ENCODE measurements at places on chromosomes 16 and 17.

GRCh38 chr17:7818746-7819645 is 15.0 kb upstream of the KDM6B start:
- no peak for DNase-seq

- no peak for DNase-seq
Measured at GRCh38 chr16:71296584-71297340, 7.6 kb upstream of the CMTR2 start.

GRCh38 chr16:62021161-62021581 is 15.1 kb downstream of the CDH8 start:
- DNase-seq, result no peak

DNA sequence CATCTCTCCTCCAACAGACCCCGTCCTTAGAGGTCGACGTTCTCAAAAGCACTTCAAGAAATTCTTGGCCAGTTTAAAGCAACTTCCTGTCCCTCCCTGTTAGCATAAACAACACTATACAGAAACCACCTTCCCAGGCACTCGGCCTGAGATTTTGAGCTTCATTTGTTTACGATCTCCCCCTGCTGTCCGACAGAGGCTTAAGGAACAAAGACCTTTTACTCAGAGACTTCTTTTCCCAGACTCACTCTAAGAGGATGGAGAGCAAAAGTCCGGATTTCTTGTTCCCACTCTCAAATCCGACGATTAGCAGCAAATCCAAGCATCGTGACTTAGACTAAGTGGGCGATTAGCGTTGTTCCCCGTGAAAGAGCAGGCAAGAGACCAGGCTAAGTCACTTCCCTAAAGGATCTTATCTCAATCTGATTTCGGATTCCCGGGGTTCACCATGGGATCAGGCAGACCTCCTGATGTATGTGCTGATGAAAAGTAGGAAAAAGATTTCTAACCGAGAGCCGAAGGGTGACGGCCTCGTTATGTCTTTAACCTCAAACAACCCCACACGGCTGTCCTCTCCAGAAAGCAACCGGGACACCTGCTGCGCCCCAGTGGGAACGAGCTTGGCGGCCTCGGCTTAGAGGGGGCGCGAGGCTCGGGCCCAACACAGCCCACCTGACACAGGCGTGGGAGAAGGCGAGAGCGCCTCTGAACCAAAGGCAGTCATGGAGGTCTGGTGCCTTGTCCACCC is 598 bp downstream of the INPP5K start:
- no peak for DNase-seq

DNA sequence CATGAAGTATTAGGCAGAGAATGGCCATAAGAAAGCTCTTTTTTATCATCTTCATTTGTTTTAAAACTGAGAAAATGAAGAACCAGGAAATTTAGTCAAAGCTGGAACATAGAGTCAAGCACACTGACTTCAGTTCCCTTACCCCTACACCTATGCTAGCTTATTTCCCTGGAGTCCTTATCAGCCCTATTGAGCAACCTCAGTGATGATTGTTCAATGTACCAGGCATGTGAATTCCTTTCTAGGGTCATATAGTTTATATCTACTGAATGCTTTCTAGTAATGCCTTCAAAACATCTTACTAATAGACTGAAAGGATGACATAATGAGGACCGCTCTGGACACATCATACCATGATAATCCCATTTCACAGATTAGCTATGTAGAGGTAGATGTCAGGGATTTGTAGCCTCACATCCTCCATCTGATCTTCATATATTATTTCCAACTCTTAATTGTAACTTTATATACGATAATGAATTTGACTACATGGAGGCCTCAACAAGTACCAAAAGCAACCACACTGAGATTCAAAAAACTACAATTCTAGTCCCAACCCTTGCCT is 460.4 kb upstream of the DYNLRB2 start:
- DNase-seq, result no peak

- DNase-seq, result no peak
Measured at GRCh38 chr16:4454623-4455022, 19.8 kb downstream of the NMRAL1 start.

DNA sequence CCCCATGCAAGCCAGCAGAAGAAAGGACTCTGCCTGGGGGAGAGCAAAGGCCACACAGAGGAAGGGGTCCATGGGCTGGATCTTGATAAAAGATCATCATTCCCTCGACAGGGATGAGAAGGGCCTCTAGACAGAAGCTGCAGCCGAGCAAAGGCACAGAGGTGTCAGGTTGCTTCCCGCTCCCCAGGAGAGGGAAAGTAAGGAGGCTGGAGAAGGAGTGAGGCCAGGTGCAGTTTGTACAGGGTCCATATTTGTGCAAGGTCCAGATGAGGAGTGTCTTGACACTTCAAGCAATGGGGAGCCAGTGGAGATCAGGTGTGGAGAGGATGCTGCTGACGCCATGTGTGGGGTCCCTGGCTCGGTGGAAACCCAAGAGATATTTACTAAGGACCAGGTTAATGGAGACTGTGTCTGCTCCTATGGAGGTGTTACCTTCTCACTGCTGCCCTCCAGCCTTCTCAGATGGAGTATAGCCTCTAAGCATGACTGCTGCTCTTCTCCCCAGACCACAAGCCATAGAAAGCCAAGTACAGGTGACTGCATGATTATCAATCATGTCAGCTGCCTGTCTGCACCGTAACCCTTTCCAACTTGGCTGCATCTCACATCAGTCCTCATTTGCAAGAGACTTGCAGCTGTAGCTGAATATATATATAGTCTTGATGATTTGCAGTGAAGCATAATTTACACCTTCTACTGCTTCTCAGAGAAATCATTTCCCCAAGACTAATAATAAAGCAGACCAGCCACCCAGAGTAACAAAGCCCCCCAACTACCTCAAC is 21.1 kb downstream of the GAS7 start:
- no peak for DNase-seq

DNA sequence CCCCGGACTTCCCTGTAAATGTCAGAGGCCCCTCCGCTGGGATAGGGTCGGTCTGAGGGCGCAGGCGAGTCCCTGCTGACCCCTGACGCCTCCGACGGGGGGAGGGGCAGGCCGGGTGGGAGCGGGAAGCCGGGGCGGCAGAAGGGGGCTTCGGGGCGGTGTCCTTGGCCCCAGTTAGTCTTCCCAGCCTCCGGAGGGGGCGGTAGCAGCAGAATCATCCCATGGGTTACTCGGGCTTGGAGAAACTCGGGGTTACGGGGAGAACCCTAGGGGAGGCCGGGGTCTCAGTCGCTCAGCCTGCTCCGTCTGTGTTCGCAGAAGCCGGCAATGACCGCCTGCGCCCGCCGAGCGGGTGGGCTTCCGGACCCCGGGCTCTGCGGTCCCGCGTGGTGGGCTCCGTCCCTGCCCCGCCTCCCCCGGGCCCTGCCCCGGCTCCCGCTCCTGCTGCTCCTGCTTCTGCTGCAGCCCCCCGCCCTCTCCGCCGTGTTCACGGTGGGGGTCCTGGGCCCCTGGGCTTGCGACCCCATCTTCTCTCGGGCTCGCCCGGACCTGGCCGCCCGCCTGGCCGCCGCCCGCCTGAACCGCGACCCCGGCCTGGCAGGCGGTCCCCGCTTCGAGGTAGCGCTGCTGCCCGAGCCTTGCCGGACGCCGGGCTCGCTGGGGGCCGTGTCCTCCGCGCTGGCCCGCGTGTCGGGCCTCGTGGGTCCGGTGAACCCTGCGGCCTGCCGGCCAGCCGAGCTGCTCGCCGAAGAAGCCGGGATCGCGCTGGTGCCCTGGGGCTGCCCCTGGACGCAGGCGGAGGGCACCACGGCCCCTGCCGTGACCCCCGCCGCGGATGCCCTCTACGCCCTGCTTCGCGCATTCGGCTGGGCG is 542 bp downstream of the GUCY2D start:
- no peak for DNase-seq

GRCh38 chr16:86789621-86790051 is 211.3 kb downstream of the FOXL1 start:
- no peak for DNase-seq

DNA sequence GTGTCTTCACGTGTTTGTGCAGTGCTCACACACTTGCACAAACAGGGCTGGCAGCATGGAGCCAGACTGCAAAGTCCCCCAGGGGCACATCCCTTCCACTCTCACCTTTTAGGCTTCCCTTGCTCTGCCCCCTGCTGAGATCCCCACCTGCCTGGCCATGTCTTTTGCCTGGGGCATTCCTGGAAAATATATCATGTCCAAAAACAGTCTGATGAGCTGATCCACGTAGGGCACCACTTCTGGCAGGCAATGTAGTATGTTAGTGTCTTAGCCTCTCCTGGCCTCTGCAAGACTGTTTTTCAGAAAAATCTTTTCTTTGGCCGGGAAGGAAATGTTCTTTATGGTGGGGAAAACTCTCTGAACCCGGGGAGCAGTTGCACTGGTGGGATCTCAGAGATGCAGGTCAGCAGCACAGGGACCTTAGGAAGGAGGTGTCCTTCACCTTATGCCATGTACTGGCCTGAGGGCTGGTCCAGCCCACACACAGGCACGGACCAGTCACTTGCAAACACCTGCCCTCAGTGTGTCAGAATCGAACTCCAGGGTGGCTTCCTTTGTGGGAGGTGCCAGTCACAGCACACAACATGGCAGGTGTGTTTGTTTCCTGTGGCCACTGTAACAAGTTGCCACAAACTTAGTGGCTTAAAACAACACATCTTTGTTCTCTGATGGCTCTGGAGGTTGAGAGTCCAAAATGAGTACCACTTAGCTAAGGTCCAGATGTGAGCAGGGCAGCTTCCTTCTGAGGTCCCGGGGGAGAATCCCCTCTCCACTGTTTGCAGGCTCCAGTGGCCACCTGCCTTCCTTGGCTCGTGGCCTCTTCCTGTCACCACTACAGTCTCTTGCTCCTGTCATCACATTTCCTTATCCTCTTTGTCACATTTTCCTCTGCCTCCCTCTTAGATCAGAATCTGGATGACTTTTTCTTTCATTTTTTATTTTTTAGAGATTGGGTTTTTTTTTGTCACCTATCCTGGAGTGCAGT is 46.6 kb downstream of the MPRIP start:
- peak; percentile 3 for DNase-seq

DNA sequence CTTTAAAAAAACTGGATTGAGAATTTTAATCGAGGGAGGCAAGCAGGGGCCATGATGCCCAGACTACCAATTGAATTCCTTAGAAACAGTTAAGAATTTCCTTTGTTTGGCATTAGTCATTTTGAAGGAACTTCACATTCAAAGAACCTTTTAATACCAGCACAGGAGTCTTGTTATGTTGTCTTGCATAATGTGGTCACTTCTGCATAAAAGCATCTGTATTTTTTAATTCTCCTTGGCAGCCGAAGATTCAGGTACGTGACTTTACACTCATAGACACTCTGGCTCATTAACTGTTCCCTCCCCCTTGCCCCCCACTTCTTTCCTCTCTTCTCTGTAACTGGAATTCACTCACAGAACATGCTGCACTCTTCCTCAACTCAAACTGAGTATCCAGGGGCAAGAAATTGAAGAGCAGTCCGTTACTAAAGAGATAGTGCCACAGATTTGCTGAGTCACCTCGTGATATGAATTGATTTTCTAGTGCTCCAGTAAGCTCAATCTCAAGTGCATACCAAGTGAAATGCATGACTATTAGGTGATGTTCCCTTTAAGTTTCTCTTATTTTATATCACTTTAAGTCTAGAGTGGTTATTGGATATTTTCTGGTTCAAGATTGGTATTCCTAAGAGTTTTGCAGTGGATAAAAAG is 572.2 kb upstream of the SOX9 start:
- no peak for DNase-seq

- no peak for DNase-seq
Measured at GRCh38 chr17:82687871-82688270, 10.6 kb downstream of the RAB40B start.

DNA sequence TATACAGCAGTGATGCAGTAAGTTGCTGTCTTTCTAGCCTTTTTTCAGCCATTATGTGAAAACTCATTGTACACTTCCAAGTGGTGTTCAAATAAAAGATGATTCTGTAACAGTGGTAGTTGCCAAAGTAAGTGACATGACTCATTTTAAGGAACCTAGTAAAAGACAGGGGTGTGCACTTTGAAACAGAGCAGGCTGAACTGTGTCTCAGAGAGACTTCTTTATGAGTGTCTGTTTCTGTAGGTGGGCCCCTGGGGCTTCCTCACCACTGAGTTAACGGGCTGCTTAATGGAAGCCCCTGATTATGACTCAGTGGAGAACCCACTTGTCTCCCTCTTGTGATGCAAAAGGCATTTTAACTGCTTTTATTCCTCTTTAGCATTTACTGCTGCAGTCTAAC is 147.3 kb downstream of the PCTP start:
- DNase-seq, result no peak

DNA sequence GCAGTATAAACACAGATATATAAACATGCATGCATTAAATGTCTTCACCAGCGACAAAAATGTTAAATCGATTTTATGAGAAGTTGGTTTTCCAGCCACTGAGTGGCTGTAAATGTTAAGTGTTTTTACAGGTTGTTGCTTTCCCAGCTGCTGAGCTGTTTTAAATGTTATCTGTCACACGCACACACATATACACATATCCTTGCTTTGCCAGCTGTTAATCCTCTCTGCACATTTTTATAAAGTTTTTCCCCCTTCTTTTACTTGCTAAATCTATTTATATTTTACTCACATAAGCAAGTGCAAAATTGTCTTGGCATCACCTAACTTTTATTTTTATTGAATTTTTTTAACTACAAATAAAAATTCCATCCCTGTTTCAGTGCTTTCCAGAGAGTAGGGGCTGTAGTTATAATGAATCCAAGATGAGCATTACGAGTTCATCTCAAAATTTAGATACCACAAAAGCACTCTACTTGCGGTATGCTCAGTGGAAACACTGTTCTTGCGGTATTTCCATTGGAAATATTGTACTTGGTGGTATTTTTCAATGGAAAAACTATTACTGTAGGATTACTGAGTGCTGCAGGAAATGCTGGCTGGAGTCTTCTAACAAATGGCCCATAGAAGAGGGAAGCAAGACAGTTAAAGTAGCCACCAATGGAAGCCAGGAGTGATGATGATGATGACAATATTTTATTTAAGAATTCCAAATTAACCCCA is 124.9 kb upstream of the KCNJ16 start:
- DNase-seq, result no peak

DNA sequence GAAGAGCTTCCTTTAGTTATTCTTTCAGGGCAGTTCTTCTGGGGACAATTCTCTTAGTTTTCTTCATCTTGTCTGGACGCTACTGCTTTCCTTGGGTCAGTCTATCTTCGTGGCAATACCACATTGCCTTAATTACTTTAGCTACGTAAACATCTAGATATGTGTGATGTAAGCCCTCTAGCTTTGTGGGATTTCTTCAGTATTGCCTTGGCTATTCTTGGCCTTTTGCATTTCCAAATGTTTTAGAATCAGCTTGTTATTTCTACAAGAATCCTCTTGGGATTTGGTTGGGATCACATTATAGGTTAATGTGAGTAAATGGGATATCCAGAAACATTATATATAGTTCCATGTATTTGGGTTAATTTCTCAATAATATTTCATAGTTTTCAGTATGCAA is 9.0 kb upstream of the ST6GALNAC2 start:
- DNase-seq, result no peak

Measured in NCI-H345 (cell line).